ENCODE measurements at places on chromosomes 6 and 20.

DNA sequence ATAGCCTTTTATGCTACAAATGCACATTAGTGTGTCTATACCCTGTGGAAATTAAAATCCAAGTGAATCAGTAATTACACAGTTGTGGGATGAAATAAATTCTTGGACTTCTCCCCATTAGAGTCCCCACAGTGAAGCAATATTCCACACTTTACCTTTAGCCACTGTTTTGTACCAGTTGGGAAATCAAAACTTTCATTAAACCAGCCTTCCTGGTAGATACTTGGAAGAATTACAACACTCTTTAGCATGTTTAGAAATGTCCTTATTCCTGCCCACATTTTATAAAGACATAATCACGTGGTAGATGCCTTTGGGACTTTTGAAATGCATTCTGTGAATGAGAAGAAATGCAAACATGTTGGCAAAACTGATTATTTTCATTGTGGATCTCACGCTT is 49.0 kb upstream of the ANKEF1 start:
- DNase-seq = no peak

DNA sequence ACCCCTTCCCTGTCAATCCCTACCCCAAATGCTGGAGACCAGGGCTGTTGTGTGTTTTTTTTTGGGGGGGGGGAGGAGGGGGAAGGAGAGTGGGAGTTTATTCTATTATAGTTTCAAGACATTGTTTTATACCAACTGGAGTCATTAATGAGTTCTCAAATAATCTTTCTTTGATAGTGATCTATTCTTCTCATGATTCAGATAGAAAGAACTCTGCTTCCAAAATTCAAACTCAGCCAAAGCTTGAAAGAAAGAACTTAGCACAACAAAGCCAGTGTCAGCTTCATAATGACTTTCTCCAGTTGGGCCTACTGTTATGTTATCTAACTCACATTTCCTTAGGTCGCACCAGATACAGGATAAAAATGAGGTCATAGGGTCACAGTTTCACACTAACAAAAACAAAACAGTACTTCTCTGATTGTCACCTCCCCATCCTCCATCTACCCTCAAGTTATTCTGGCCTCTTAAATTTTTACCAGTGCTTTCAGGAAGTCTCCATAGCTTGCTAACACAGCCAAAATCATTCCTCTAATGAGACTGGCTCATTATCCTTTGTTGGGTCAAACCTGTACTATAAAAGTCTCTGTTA is 19.0 kb upstream of the MAP3K7 start:
- DNase-seq = no peak

GRCh38 chr6:43242908-43243663 is at the start of gene TTBK1:
Gene TTBK1 (plus strand): TSS chr6:43243481. CDS start chr6:43246661, 3,180 bp downstream.
- no peak for DNase-seq

DNA sequence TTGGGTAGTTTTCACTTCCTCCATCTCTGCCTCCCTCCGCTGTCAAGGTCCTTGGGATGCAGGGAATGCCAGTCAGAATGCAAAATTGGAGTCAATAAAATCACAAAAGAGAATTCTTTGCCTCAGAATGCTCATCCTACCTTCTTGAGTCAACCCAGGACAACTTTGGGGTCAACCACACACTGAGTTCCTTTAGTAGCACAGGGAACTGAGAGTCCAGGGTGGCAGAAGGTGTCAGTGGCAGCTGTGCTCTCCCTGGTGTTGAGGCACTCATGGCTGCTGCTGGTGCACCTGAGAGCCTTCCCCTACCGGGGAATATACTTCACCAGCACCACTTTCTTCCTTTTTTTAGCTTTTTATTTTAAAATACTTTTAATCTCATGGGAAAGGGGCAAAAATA is 829 bp upstream of the NOTCH4 start:
- DNase-seq = no peak

DNA sequence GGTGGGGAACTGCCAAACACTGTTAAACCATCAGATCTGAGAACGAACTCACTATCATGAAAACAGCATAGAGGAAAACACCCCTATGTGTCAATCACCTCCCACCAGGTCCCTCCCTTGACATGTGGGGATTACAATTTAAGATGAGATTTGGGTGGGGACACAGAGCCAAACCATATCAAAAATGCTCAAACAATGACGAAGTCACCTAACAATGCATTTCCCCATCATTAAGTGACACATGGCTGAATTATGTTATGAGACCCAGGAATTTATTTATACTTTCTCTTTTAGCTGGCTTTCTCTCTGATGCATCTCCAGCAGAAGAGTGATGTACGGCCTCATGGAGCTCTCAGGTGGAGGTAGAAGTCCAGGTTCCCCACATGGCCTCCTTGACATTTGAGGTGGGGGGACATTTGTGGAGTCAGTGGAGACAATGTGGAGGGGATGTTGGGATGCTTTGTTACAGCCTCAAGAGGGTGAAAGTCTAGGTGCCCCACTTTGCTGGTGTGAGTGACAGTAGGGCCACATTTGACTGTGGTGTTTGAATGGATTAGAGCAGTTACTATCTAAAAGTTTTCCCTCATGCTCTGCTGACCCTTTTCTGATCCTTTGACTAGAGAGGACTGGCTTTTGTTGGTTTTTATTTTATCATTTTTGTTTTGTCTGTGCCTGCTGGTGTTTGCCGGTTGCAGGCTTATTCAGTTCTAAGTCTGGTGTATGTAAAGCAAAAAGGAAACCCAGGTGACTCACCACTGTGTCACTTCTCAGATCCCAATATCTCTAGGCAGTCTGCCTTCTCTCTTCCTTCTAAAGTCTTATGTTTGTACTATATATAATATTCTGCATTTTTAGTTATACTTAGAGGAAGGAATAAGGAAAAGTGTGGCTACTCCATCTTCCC is 18.5 kb upstream of the DCBLD1 start:
- DNase-seq = no peak

DNA sequence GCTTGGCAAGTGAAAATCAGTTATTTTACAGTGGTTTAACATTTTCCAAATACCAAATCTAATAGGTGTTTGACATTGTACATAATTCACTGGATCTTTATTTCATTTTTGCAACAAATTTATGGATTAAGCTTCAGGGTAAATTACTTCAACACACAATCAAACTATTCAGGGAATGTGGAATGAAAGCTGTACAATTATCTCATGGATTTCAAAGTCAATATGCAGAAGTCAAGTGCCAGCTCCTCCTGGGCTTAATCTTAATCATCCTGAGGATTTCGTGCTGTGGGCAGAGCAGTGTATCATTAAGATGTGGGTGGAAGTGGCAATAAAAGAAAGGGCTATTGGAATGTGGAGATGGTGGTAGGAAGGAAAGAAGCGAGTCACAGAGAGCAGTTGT is 548.8 kb downstream of the COL12A1 start:
- no peak for DNase-seq

DNA sequence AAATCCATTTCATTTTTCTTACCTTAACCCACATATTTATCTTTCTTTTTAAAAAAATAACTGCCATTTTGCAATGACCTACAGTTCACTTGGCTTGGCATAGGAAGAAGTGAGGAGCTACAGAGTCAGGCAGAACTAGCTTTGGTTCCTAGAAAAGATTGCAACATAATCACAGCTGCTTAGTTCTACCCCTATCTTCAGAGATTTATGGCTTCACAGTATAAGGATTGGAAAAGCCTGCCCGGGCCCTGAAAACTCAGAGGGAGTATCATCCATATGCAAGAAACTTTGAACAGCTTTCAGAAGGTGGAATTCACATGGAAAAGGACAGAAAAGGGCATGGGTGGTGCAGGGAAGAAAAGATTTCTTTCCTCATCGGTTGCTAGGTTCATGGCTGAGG is 774.3 kb upstream of the CHD6 start:
- no peak for DNase-seq

DNA sequence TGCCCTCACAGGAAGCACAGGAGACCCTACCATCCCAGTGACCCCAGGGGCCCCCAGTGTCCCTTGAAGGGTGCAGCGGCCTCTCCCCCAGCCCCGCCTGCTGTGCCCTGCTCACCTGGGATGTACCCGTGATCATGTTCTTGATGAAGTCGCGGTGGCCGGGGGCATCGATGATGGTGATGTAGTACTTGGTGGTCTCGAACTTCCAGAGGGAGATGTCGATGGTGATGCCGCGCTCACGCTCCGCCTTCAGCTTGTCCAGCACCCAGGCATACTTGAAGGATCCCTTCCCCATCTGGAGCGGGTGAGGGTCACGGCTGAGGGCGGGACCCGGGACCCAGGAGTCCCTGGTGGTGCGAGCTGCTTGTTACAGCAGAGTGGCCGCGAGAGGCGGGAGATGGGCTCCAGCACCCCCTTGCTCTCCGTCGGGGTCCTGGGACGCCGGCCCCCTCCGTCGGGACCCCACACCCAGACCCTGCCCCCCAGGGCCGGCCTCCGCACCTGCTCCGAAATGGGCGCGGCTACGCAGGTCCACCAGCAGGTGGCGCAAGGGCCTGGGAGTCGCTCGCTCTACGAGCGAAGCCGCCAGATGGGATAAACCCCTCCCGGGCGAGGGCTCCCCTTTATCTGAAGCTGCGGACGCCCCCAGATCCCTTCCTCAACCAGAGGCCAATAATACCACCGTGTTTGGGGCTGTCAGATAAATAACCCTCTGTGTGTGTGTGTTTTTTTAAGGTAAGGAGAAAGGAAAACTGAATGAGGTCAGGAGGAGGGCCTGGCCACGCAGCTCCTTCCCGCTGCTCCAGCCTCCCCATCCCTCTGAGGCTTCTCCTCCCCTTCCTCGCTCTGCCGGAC is 2.9 kb downstream of the EEF1A2 start:
- DNase-seq = peak; percentile 31

- DNase-seq = no peak
Observed at GRCh38 chr6:168496997-168497331, 56.0 kb downstream of the SMOC2 start.

DNA sequence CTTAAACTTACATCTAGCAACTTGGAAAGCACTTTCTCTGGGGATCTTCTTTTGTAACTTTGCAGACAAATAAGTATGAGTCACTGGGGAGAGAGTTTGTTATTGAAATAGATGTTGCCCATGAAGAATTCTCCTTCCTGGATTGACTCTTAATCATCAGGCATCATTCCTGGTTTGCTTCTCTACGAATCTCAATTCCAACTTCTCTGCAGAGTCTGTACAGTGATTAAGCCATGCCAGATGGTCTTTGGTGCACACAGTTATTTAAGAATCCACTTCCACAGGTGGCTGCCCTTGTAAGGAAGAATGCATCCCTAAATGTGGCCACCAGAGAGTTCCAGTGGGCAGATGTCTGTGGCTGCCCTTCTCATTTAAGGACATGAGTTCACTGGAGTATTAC is 25.7 kb downstream of the MYCT1 start:
- no peak for DNase-seq

- DNase-seq = no peak
Observed at GRCh38 chr6:34914358-34914757, 25.3 kb downstream of the ANKS1A start.

DNA sequence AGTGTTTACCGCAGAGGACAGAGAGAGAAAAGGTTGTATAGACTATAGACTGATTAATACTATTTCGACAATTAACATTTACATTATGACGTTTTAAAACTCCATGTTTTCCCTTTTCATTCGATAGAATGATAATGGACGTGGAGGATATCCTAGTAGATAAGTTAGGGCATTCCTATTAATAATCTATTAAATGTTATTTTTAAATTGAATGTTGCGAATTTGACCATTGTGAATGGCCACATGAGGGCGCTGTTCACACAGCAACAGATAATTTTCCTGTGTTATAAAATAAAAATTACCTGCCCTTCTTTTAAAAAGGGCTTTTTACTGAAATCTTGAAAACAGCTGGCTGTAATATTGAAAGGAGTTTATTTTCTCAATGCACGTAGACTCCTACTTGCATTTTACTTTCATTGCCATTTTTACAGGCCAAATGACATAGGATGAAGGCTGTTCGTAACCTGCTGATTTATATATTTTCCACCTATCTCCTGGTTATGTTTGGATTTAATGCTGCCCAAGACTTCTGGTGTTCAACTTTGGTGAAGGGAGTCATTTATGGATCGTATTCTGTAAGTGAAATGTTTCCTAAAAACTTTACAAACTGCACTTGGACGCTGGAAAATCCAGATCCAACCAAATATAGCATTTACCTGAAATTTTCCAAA is 3.3 kb downstream of the ADGRB3 start:
- no peak for DNase-seq

- no peak for DNase-seq
Observed at GRCh38 chr6:16846399-16846778, 85.1 kb upstream of the ATXN1 start.

DNA sequence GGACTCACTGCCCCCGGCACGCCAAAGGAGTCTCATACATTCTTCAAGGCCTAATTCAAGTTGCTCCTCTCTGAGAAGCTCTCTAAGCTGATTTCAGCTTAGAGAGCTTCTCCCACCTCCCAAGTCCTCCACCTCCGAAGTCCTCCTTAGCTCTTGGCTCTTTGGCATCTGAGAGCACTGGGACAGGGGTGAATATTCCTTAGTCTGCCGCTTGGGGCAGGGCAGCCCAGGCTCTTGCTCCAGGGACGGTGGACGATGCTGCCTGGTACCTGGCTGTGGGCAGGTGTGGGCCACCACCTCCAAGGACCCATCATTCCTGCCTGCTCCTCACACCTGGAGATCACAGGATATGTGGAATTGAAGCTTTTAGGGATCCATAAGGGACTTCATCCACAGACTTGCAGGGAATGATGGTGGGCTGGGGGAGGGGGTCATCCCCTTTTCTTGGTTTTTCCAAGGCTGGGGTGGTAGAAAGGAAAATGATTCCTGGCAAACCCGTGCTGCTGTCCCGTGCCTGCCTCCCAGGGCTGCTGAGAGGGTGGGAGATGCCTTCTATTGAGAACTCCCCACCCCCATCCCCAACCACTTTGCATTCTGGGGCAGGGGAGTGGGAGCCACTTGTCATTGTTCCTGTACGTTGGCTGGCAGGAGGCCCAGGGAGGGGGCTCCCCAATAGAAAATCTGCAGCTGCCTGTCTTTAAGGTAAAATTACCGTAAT is 57.4 kb downstream of the ARHGAP40 start:
- no peak for DNase-seq

DNA sequence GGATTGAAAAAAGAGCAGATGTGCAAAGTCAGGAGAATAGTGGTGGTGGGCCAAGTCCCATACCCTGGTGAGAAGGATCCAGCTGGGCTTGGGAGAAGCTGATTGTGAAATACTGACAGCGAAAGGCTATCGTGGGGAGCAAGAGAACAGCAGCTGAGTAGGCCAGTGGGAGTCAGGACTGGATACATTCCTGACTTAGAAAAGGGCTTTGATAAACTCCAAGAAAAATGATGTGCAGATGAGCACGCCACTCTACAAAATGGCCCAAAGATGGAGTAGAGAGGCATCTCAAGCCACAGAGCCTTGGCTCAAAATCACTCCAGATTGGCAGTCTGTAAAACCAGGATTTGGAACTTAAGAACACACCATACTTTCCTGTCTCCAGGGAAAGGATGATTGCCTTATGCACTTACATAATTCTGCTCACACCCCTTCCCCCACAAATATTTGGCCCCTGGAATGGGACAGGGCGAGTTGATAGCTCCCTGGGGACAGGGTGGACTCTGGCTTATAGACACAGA is 578.7 kb downstream of the MAFB start:
- DNase-seq = no peak

DNA sequence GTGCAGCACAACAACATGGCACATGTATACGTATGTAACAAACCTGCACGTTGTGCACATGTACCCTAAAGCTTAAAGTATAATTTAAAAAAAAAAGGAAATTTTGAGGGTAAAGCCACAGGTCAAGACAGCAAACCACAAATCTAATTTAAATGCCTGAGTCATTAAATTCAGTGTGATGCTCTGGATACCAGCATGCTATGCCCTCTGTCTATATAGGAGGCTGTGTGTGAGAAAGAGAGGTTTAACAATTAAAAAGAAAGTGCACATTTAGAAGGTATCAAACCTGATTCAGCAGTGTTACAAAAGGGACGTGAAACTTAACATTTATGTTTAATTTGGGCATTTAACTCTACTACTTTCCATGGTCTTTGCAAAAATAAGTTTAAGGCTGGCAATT is 276.3 kb downstream of the ADGRB3 start:
- DNase-seq = no peak

GRCh38 chr6:104214901-104215300 is 644.8 kb downstream of the HACE1 start:
- no peak for DNase-seq
